H54 (cell line): ENCODE measurements at places on chromosomes 12 and 14.
A peak's percentile ranks its signal among the peaks of the same experiment; 100 is the strongest.

- DNase-seq: no peak
These were observed 25.9 kb upstream of the GTF2A1 start for GRCh38 chr14:81246461-81247270.

DNA sequence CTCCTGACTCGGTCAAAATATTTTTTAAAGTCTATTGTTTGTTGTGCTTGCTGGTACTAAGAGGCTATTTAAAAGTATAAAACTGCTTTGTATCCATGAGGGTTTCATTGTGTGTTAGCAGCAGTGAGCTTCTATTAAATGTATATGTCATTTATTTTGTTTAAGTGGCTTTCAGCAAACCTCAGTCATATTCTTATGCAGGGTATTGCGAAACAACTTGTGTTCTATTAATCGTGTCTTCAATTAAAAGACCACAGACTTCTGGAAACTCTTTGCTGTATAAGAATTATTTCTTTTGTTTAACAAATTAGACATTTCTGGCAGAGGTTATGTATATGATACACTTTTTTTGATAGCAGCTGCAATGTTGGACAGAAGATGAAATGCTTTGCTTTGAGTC, 6.5 kb downstream of the IAPP start:
- DNase-seq: no peak

DNA sequence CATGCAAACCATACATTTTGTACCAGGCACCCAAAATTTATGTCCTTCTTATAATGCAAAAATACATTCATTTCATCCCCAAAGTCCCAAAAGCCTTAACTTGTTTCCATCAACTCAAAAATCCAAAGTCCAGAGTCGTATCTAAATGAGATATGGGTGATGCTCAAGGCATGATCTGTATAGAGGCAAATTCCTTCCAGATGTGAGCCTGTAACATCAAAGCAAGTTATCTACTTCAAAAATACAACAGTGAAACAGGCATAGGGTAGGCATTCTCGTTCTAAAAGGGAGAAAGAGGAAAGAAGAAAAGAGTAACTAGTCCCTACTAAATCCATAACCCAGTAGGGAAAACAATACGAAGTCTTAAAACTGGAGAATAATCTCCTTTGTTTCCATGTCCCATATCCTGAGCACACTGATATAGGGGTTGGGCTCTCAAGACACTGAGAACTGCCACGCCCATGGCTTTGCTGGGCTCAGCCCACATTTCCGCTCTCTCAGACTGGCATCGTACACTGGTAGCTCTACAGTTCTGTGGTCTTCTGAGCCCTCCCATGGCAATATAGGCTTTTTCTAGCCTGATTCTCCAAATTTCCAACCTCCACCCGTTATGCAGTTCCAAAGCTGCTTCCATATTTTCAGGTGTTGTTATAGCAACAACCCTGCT, 232.8 kb downstream of the TMTC2 start:
- DNase-seq: no peak

DNA sequence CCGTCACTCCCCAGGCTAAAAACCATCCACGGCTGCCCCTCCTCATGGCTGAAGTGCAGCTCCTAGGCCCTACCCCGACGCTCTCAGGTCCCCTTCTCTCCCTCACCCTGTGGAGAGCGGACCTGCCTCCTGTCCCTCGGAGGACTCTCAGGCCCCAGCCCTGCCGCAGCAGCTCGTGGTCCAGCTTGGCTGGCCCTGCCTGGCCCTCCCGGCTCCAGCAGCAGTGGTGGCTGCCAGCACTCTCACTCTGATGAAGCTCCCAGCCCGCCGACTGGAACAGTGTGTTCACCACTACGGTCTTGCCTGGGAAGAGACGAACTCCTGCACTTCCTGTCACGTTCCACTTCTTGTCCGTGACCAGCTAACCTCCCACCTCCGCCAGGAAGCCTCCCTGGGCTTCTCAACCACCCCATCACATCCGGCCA, 11.1 kb downstream of the BAG5 start:
- DNase-seq: no peak

DNA sequence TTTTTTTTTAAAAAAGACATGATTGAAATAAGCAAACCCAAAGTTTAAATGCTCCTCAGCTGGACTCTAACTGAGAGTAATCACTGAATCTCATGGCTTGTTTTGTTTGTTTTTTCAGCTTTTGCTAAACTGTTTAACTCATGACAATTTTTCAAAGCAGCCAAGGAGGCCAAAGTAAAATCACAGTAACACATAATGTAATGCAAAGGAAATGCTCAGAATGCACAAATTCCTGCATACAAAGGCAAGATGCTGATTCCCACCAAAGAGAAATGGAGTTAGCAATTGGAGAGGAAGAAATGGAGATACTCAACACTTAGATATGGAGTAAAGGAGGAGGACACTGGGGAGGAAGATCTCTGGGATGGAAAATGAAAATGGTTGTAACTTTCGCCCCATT, 126.2 kb upstream of the SOX5 start:
- DNase-seq: no peak

DNA sequence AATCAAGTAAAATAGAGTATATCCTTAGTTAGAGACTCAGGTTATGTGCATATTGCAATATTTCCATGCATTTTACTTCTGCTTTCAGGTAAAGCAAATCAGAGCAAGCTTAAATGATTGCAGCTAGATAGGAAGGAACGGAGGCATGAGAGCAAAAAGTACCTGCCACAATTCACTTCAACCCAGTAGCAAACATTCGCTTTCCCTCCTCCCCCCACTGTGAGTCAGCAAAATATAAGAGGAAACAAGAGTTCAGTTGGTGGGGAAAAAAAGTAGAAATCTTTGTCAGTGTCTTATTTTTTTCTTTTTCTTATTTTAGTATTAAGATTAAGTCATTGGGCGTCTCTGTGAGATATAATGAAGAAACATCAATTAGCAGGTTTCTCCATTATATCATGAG, 475.4 kb downstream of the NPAS3 start:
- no peak for DNase-seq

GRCh38 chr14:82755476-82755875, 1221.8 kb upstream of the SEL1L start:
- no peak for DNase-seq

DNA sequence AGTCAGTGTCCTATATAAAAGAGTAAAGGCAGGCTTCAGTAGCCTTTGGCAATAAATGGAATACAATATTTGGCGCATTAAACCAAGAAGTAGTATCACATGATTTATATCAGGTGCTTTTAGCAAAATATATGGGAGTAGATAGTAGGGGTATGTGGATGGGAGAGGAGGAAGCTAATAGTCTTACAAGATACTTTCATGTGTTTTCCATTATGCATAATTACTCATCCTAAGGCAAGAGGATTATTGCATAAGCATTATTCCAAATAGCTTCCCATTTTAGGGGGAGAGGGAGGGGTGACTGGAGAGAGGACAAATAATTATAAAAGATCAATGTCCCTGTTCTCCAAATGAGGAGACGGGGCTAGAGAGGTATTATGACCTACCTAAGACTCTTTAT, 104.3 kb downstream of the DUSP6 start:
- DNase-seq: no peak

DNA sequence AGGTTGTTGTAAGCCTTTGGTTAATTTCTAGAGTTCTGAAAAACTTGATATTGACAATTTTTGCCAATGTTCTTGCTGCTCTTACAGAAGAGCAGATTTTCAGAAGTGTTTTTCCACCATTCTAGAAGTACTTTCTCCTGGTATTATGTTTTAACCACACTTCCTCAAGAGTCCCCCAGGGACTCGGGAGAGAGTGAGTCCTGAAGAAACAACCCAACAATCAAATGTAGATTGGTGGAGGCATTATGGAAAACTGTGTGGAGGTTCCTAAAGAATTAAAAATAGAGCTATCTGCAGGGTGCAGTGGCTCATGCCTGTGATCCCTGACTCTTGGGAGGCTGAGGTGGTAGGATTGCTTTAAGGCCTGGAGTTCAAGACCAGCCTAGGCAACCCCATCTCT, 26.7 kb downstream of the OR10P1 start:
- DNase-seq: no peak

DNA sequence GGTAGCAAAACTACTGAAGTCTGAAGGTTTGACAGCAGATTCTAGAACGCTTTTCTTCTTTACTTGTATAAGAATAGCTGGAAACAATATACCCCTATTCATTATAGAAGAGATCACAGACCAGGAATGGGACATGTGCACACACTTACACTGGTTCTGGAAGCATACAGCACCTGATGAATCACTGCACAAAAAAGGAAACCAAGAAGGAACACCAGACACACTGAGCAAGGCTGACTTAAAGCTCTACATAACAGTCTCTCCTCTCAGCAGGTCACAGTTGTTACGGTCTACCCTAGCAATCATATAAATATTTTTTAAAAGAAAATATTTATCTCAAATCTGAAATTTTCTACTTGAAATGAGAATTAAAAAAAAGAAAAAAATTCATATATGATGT, 13.5 kb downstream of the ATP2B1 start:
- DNase-seq: no peak

DNA sequence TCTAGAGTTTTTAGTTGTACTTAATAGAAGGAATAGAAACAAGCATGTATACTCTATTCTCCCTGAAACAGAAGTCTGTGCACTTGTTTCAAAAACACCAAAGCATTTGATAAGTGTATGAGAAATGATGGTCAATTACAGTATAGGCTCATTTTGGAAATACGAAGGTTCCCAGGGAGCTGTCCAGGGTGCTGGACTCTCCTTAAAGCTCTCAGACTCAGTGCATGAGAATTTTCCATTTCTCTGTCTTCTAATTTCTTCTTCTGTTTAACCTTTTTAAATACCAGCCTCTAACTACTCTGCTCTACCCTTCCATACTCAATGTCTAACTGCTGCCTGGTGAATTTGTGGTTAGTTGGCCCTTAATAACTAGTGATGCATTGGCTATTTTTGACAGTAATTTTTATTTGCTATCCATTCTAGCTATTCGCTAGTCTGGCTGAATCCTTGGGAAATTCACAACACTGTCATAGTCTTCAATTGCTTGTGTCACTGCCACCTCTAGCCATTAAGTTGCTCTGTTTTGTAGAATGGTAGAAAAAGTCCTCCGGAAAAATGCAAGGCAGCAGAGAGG, 229.2 kb downstream of the NRXN3 start:
- DNase-seq: no peak

DNA sequence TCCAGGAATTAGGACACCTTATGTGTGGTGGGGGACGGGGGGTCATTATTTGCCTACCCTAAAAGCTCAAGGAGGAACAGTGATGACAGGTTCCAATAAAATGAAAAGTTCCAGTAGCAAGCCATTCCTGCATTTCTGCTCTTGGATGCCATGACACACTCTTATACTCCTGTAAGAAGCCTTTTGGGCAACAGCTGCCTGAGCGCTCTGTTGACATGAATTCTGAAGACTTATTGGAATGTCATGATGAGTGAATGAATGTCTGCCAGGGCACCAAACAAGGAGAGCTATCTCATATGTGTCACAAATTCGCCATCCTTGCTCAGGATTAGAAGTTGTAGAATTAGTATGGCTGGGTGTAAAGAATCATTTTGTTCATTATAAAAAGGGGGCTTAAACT, 36.3 kb downstream of the PTGER2 start:
- no peak for DNase-seq

DNA sequence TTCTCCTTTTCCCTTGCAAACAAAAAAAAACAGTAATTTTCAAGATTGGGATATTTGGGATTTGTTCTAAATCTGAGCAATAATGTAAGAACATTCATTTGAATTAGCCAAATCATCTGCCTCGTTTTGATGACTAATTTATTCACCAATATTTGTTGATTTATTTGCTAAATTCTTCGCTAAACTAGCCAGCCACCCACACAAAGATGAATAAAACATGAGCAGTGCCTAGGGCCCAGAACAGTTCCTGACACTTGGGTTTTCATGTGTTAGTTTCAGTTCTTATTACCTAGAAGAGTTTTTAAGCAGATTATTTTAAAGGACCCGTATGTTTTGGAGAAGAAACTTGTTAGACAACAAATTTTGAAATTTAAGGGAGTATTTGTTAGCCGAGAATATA, 1.4 kb downstream of the ETNK1 start:
- no peak for DNase-seq

DNA sequence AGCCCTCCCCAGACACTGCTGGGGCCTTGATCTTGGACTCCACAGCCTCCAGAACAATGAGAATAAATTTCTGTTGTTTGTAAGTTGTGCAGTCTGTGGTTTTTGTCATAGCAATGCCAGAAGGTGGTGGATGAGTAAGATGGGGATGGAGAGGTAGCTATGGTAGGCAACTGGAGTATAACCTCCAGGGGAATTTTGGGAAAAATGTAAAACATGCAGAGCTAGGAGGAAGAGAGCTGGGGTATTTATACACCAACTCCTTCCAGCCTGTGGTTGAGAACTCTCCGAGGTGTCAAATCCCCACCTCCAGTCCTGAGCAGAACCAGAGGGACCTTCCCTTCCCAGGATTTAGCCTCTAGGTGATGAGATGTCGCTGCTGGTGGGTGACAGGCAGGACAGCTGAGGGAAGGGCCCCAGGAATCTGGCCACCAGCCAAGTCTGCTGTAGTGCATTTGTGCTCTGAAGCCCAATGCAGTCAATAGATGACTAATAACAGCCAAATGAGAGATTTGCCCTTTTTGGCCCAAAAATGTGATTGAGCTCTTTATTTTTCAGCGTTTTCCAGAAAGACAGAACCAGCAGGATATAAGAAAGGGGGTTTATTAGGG, 19.1 kb upstream of the CEP170B start:
- DNase-seq: no peak

DNA sequence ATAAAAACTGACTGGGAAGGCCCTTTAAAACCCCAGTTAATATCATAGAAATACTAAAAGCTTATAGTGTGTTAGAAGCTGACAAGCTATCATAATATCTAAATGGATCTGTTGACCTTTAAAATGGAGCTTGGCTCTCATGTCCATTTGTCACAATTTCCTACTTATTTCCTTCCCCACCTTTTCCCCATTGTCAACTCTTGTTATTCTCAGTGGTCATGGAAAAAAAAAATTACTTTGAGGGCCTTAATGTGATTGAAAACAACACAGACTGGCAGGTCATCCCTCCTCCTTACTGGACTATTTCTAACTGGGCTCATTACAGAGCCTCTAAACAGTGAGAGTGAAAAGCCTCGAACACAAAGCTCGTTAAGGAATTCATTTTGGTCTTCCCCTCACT, 13.7 kb upstream of the WNK1 start:
- DNase-seq: no peak

DNA sequence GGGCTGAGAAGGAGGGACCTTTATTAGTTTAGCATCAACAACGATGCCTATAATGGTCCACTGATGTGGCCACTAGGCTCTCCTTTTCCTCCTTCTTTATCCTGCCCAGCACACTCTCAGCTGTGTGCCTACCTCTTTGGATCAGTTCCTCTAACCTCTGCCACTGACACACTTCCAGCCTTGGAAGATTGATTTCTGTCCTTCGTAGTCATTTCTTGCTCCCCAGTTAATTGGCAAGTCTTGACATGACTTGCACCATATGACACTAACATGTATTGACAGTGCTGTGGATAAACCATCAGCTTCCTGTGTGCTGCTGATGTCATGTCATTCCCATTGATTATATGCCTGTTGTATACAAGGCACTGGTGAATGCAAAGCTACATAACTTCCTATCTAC, 90.2 kb upstream of the PLEKHG7 start:
- no peak for DNase-seq

- peak; percentile 5 for DNase-seq
These were observed 58.1 kb upstream of the RMST start for GRCh38 chr12:97404543-97404942.
